NCI-H524 (cell line): ENCODE measurements at places on chromosomes 5 and 9.

- no peak for DNase-seq
Measured at GRCh38 chr9:23603311-23603710, 222.7 kb downstream of the ELAVL2 start.

GRCh38 chr9:89740722-89741121, 135.9 kb downstream of the GADD45G start:
- DNase-seq, result no peak

DNA sequence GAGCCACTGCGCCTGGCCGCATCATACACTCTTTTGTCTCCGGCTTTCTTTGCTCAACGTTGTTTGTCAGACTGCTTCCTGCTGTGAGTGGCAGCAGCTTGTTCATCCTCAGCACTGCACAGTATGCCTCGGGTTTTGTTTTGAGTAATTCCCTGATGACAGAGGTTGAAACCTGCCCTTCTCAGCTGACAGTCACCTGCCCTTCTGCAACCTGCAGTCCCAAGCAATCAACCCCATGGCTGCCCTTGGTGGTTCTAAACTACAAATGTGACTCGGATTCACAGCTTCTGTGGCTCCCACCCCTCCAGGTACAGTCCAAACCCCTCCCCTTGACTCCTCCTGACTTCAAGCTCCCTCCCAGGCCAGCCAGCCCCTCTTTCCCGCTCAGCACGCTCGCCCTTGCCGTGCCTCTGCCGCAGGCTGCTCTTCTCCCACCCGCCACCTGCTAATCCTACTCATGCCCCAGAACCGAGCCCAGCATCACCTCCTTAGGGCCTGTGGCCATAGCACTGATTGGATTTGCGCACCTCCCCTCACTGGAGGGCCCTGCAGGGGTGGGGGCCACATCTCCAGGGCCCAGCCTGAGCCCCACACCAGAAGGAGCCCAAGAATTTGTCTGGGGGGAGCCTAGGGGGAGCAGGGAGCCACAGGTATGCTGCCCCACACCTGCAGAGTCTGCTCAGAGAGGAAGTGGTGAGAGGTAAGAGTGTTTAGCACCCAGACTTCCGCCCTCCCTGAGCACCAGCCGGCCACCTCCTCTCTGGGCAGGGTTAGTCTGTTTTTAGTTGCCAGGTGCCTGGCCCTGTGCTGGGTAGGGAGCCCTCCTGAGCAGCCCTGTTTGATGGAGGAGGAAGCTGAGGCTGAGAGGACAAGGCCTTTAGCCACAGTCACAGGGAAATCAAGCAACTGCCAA, 10.1 kb downstream of the EEIG1 start:
- peak; percentile 28 for DNase-seq

DNA sequence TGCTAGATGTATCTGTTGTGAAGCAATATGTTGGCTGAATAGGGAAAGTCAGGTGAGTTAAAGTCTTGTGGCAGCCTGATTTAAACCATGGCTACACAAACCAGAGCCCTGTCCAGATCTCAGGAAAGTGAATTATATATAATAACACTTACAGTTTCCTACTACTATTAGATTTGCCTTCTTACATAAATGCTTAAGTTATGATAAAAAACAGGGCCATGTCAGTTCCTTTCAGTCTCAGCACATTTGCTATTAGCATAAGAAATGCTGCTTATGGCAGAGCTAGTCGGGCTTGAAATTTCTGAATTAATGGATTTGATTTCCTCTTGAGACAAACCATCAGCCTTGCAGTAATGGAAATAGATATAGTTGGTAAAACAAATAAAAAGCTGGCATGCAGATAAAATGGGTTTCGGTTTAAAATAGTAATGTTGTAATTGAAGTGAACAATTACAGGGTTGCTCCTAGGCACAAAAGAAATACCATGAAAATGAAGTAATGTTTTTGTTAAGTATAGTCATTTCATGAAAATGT, 664.2 kb upstream of the ZNF608 start:
- DNase-seq, result no peak

DNA sequence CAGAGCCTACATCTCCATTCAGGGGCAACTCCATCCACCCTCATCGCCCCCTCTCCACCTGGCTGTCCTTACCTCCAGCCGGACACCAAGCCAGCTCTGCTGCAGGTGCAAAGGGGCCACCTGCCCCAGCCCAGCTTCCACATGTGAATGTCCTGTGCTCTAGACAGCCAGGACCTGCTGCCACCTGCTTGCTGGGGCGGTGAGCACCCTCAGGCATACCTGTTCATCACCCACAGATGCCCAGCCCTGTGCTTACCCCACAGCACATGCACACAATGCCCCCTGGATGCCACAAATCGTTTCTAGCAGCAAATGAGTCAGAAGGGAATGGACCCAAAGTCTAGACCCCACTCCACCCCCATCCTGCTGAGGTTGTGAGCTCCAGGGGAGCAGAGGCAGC, 13.3 kb upstream of the NKD2 start:
- DNase-seq, result no peak

DNA sequence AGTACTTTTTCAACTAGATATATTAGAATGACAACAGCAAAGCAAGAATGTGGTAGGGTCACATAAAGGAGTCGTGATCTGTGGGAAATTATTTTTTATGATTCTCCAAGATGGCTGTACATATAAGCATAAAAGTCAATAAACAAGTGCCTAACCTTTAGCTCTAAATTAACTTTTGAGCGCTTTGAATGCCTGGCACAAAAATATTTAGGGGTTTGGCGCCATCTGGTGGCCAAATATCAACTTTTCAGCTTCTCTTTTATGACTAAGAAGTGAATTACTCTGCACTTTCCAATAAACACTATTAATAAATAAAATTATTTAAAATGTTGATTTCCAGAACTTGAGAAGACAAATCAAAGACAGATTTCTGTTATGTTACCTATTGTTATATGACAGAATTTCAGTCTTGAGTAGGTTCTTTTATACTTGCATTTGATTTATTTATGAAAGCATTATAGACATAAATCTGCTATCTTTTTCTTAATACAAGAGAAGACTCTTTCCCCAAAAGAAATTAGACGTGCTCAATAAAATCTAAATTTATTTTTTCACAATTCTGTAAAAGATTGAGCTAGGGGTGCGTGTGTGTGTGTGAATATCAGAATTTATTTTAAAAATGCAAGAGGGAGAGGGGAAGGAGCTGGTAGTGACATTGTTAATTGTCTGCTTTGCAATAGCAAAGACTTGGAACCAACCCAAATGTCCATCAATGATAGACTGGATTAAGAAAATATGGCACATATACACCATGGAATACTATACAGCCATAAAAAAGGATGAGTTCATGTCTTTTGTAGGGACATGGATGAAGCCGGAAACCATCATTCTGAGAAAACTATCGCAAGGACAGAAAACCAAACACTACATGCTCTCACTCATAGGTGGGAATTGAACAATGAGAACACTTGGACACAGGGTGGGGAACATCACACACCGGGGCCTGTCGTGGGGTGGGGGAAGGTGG, 36.7 kb upstream of the ARRDC3 start:
- DNase-seq, result peak; percentile 5

GRCh38 chr5:160477266-160477970, 55.8 kb downstream of the PTTG1 start:
- no peak for DNase-seq

- no peak for DNase-seq
Measured at GRCh38 chr9:72257814-72258213, 107.2 kb downstream of the ZFAND5 start.

DNA sequence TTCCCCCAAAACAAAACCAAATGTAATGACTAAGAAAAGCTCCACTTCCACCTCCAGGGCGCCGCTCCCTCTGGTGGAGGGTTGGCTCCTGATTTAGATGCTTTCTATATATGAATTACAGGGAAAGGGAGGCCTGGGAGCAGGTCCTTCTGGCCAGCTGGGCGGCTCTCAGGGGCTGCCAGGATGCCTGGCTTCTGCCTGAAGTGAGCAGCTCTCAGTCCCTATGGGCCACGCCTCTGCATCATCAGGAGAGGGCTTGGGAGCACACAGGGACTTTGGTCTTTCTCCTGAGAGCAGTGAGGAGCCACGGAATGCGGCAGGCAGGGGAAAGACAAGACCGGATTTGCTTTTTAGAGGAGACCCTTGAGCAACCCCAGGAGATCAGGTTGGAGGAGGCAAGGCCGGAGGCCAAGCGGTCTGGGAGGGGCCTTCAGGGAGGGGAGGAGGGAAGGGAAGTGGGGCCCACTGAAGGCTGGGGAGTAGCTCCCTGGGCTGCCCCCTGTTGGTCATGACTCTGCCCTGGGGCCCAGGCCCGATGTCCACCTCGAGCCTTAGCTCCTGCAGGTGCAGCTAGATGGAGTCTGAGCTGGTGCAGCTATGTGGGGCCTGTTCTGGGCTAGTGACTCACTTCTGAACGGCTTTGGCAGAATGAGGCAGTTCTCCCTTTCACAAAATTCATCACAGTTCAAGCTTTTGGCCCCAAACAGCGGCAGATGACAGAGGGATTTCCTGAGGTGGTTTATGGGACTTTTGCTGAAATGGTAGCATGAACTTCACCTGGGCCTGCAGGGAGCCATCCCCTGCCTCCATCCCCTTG, 11.3 kb upstream of the GRHPR start:
- no peak for DNase-seq

GRCh38 chr9:92380603-92381002, 23.8 kb downstream of the OGN start:
- no peak for DNase-seq

DNA sequence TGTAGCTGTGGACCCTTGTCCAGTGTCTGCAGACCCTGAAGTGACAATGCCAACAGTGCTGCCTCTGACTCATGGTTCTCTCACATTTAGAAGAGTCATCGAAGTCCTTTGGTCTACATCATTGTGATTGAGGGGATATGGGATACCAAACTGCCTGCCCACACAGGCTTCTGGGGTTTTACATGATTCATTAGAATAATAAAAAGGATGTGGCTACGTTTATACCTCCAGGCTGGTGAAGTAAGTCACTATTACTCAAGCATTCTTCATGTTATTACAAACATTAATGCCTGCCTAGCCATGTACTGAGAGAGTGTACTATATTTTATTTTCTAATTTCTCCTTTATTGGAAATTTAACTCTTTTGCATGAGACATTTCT, 365.7 kb downstream of the SPATA31D1 start:
- no peak for DNase-seq

DNA sequence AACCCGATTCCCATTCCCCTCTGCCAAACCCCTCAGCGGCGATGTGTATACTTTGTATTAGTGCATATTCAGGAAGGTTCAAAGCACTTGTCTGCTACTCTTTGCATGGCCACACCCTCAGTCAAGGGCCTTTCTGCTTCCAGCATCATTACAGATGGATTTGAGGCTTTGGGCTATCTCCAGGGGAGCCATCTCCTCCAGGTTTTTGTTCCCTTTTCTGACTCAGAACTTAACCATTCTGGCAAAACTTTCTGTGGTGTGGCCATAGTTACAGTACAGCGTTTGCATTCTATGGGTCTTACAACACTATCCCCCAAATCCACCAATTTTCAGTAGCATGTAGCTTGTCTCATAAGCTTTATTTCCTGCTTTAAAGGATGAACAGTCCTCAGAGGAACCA, 36.0 kb upstream of the SVEP1 start:
- no peak for DNase-seq

- peak; percentile 42 for DNase-seq
Measured at GRCh38 chr5:65925044-65925600, 1.3 kb upstream of the ERBIN start.

- DNase-seq, result no peak
Measured at GRCh38 chr5:68229416-68229815, 13.9 kb downstream of the PIK3R1 start.

DNA sequence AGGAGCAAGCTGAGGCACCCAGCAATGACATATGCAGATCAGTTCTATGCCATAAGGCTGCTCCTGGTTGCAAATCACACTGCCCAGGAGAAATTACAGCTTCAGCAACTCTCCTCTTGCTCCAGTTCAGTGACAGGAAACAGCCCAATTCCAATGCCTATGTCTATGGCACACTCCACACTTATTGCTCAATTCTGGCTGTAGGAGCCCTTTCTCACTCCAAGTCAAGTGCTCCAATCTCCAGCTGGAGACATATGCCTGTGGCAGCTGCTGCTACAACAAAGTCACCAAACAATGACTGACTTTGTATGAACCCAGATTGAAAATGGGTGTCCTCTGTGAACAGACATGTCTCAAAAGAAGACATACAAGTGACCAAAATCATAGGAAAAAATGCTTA, 31.8 kb upstream of the PLCXD3 start:
- DNase-seq, result no peak

DNA sequence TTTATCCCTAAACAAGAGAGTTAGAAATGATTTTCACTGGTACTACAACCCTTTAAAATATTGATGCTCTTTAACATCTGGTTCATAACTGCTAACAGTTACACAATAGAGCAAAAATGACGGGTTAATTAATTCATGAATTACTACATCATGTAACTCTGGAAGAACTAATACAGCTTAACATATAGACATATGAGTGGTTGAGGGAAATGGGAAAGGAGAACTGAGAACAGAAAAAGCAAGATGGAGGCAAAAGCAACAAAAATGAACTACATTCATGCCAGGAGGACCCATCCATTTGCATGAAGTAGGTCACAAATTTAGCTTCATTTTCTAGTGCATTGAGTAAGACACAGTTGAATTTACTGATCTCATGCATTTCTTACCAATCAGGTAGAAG, 61.8 kb downstream of the C9 start:
- DNase-seq, result no peak

DNA sequence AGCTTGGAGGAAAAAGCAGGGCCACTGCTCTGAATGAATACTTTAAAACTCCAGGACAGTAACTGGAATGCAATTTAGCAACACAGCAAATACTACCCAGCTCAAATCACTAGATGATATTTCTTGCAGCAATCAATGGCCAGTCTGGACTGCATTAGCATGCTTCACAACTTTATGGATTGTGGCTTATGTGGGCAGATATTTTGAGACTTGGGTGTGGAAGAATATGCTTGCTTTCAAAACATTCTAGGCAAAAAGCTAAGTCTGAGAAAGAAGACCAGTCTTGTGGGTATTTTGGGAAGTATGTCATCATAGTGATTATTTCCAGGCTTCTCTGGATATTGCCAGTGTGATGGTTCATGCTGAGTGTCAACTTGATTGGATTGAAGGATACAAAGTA, 3.1 kb downstream of the RANBP3L start:
- no peak for DNase-seq

DNA sequence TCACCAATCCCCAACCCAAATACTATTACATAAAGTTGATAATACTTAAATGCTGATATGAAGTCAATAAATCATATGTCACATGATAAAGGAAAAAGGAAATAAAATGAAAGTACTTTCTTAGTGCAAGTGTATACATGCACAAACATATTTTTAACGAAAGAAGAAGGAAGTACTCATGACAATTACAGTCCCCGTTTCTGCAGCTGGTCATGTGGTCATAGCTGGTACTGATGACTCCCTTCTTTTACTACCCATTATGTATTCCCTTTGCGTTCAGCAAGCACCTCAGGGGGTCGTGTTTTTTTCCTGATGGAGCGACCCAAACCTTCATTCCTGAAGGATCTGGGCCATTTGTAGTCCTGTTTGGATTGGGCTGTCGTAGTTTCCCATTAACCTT, 27.3 kb downstream of the CENPP start:
- DNase-seq, result no peak

DNA sequence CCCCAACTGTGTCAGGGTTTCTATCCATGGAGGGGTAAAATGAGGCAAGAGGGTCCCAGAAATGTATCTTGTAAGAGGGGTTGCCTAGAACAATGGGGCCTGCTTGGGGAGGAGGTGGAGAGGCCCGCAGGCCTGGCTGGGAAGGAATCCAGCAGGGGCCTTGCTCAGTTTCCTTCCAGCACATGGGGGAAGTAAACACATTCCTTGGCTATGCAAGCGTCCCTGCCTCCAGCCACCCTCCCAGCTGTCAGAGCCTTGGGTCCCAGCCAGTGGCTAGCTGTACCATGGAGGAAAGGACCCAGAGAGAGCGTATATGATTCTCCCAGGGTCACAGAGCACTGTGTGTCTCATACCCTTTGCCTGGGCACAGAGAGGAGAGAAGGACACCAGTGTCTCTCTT, 71.1 kb upstream of the IL17B start:
- no peak for DNase-seq
